ENCODE measurements at places on chromosomes 6 and 20.

DNA sequence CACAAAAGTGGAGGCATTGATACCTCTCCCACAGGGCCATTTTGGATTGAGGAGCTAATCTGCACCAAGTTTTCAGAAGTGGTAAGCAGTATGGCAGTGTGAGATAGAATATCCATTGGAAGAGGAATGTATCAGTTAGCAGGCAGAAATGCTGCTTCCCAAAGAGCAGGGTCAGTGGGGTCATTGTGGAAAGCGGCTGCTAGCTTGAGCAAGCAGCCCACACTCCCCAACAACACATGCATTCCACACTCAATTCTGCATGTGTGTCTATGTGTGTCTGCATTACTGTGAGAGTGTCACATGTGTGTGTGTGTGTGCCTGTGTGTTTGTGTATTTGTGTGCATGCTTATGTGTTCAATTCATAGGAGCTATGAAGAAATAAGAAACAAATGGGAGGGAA, 190.9 kb upstream of the FOXA2 start:
- no peak for DNase-seq

GRCh38 chr6:93295631-93296030, 123.7 kb downstream of the EPHA7 start:
- no peak for DNase-seq

DNA sequence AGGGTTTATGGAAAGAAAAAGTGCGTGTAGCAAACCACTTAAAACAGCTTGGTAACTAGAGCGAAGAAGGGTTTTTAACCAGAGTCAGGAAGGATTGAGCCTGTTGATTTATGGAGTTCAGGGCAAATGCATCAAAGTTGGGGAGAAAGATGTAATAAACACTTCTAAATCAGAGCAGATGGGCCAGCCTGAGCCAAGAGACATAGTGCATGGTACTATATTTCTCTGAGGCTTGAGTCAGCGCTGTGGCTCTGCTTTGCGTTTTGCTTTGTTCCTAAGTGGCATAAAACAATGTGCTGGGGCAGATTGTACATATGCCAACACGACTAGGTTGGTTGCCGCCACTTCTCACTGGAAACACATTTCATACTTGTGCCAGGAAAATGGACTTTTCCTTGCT, 111.3 kb downstream of the BCKDHB start:
- DNase-seq: no peak

DNA sequence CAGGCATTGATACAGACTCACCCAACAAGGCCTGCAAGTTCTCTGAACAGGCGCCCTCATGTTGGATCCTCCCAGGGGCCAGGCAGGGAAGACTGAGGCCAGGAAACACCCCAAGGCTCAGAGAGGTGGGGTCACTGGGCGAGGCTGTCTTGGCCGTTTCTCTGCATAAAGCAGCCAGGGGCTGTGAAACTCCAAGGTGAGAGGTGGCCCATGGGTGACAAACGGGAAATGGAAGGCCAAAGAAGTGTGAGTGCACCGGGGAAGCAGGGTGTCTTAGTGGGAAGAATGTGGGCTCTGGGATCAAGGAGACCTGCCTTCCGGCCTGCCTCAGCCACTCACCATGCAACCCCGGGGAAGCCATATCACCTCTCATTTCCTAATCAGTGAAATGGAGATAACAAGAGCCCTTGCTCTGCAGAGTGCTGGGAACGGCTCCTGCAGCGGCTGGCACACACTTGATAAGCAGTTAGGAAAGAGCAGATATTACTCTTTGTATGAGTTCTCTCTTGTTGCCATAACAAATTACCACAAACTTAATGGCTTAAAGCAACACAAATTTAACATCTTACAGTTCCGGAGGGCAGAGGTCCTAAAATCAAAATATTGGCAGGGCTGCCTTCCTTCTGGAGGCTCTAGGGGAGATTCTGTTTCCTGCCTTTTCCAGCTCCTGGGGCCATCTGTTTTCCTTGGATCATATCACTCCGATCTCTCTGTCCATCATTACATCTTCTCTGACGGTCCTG, 168.6 kb downstream of the NFATC2 start:
- DNase-seq: no peak

GRCh38 chr20:40697541-40697940, 8.5 kb upstream of the MAFB start:
- DNase-seq: no peak

GRCh38 chr20:22464312-22465003, 119.9 kb downstream of the FOXA2 start:
- DNase-seq: no peak

DNA sequence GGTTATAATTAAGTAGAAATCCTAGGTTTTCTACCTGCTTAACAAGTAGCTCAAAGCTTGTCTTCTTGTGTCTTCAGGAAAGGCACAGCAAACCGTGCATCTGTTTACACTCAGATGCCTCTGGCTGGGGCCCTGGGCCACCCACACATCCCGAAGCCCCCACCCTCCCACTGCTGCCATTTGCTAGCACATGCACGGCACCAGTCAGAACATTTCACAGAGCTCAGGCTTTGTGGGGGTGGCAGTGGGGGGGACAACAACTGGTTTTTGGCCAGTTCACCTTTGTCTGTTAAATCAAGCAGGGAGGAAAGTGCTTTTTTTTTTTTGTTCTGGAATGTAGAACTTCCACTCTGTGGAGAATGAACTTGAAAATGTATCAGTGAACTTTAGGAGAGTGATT, 77.7 kb downstream of the LINC00237 start:
- DNase-seq: no peak

DNA sequence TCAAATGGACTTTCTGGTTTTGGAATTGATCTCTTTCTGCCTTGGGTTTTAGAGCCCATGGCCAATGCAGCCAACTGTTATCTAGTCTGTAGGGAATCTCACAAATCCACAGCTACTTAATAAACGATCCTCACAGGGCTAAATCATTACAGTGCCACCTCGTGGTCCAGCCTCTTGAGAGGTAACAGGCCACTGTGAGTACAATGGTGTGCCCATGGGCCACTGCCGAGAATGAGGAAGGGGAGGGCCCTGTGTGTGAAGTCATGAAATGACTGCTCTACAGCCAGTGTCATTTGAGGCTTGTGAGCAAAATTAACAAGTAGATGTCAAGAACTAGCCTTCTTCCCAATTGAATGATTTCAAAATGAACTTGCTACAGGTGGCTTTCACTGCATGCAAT, 54.3 kb upstream of the GMPR start:
- DNase-seq: no peak

GRCh38 chr6:137412562-137412961, 81.6 kb downstream of the OLIG3 start:
- DNase-seq: no peak

GRCh38 chr6:43475516-43475915, 1.9 kb upstream of the TJAP1 start:
- no peak for DNase-seq

- DNase-seq: no peak
These were observed 5.3 kb upstream of the CABLES2 start for GRCh38 chr20:62412194-62413024.
